ENCODE measurements at places on chromosomes 16 and 17.

GRCh38 chr16:51880776-51881175, 666.2 kb downstream of the TOX3 start:
- no peak for DNase-seq

- no peak for DNase-seq
These were observed 2.3 kb downstream of the TMEM186 start for GRCh38 chr16:8795091-8795490.

DNA sequence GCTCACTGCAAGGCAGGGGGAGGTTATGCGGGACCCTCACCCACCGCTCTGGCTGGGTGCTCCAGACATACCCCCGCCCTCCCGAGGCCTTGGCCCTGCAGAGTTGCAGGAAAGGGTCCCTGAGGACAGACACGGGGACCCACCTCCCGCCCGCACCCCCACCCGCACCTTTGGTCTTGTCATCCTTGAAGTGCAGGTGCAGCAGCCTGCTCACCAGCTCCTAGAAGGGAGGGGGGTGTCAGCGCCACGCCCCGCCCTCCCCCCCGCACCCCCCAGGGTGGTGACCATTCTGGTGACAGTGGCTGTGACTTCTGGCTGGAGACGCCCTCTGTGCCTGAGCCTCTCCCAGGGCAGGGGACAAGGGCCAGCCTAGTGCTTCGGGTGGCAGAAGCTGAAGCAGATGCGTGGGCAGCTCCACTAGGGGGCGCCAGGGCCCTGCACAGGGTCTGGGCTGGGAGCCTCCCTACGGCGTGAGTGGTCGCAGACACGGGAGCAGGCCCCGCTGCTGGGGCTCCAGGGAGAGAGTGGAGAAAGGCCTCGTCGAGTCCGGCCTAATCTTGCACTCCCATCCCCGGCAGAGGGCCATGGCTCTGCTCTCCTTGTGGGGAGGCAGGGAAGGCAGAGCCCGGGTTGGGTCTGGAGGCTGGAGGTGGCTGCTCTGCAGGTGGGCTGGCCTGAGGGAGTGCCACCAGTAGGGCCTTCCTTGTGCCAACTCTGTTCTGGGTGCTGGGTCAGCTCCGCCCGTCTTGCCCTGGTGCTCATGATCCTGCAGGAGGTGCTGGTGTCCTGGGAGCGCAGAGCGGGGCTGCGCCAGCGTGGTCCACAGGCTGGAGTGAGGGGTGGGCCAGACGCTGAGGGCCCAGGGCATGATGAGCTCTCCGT, 2.7 kb downstream of the CENPX start:
- peak; percentile 28 for DNase-seq

GRCh38 chr17:43709210-43709609, 47.5 kb upstream of the MEOX1 start:
- no peak for DNase-seq
